Hepatic stellate cell (primary cell): ENCODE measurements at places on chromosomes 2 and 18.

DNA sequence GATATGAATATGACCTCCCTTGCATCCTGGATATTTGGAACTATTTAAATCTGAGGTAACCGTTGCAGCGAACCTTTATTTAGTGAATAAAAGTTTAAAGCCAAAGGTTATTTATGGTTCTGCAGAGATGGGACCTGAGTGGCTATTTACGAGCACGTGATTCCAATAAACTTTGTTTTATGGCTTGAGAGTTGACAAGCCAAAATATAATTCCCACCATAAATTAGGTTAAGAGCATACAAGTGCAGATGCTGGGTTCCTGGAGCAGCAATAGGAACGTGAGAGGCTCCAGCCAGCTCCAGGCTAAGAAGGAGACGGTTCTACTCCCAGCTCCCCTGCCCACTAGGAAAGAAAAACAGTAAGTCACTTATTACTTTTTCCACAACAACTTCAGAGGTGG lies 5.2 kb upstream of the HOXD4 start:
- no peak for DNase-seq

DNA sequence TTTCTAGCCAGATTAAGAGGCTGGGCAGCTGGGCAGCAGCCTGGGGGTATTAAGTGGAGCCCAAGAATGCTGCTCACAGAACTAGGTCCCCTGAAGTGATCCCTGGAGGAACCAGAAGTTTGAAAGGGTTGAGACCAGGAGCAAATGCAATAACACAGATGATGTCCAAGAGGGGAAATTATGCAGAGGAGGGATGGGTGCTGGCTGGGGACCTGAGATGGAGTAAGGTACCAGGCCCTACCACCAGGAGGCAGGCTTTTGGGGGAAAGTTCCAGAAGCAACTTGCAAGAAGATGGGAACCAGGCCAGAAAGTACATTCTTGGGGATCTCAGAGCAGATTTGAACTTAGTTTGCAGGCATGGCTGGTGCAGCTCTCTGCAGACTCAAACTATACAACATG lies 175.1 kb downstream of the NCK2 start:
- peak; percentile 34 for DNase-seq

DNA sequence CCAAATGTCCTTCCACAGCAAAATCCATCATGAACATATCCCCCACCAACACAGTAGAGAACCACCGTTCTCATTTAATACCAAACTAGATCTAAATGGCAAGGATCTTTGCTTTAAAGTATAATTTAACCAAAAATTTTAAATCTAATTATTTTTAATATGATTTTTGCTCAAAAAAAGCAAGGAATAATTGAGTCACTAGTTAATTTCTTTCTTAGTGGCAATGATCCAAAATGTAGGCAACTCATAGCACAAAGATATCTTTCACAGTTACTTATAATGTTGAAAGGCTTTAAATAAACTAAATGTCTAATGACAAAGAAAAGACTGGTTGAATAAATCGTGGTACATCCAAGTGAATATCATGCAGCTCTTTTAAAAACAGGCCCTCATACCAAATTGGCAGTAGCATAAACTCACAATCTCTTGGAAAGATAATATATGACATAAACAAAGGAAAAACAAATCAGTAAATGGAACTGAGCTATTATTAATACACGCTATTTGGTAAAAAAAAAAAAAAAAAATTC lies 20.3 kb downstream of the PTPN2 start:
- DNase-seq: no peak

DNA sequence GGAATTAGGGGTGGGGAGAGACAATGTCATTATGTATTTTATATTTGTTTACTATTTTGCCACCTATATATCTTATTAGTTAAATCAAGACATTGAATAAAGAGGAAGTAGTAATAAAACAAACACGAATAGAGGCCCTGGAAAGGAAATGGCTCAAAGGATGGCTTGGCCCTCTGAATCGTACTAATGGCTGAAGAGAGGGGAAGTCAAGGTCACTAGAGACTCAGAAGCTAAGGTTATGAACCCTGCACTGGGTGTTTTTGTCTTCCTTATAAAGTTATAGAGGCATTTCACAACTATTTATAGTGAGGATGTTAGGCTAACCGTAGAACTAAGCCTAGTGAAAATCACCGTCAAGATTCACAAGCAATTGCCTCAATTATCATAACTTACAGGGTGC lies 685.9 kb downstream of the ARHGAP15 start:
- DNase-seq: no peak

DNA sequence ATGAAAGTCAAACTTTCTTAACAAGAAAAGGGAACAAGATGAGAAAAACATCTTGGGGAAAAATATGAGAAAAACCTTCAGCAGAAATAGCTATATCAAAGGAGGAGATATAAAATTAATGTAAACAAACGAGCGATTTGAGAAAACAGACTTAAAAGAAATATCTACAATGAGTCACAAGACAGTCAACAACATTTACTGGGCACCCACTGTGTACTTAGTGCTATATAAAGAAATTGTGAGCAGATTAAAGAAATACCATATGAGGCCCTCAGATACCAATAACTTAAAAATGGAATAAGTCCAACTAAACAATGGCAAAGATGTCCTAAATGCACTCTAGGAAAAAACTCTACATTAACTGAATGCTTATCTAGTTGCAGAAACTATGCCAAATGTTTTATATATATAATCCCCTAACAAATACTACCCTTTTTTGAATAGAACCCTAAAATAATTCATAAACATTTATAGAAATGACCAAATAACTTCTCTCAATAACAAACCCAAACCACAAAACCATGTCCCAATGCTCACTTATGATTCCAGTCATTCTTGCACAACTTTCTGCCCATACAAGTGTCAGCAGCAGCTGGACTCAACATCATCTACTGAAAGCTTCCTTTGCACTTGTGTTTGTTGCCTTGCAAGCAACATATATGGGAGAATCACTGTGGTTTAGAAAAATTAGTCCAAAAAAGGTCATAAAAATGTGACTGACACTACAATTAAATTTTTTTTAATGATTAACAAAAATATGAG lies 83.5 kb downstream of the COBLL1 start:
- peak; percentile 18 for DNase-seq

- no peak for DNase-seq
Observed at GRCh38 chr2:162967147-162967546, 128.6 kb upstream of the KCNH7 start.

DNA sequence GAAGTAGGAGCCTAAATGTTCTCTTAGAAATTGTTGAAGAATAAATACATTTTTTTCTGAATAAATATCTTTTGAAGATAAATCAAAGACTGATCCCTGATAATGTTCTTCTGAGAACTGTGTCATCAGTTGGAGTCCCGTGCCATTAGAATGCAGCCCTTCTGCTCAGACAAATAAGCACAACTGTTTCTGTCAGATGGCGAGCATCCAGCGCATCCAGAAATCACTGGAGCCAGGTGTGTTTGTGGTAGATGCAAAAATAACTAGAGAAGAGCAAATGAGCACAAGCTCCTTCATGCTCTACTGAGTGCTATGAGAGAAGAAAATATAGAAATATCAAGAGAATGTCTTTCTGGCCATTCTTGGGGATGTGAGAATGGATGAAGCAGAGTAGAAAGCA lies 573.7 kb downstream of the THSD7B start:
- no peak for DNase-seq

GRCh38 chr2:176122052-176122682 lies 352 bp upstream of the HOXD9 start:
- DNase-seq: no peak

DNA sequence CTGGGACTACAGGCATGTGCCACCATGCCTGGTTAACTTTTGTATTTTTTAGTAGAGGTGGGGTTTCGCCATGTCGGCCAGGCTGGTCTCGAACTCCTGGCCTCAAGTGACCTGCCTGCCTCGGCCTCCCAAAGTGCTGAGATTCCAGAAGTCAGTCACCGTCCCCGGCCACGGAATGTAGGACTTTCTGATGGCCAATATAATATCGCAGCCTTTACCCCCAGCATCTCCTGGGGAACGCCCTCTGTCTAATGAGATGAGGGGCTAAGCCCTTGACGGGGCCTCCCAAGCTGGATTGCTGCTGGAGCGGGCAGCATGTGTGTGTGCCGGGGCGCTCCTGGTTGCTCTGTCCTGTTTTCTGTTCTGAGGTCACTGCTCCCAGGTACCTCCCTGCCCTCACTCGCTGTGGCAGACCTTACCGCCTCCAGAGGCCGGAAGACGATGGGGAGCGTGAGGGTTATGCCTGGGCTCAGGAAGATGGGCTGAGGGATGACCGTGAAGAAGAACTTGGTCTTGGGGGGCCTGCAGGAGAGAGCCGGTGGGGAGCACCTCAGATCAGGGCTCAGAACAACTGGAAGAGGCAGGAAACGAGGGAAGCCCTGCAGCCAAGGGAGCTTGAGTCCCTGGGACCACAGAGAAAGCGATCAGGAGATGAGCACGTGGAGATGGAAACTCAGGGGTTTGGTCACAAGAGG lies 9.1 kb downstream of the CFAP65 start:
- no peak for DNase-seq

DNA sequence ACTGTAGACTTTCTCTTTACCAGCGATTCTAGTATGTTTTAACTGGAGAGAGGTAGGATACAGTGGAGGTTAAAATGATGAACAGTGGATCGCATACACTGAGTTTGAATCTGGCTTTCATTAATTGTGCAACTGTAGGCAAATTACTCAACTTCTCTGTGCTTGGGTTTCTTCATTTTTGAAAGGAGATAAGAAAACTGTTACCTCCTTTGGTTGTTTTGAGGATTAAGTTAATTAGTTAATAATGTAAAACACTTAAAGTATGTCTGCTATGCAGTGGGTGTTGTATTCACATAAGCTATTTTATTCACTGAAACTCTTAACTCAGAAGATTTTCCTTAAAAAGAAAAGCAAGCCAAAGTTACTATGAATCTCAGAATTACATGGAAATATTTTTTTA lies 111.8 kb upstream of the CYP20A1 start:
- no peak for DNase-seq

DNA sequence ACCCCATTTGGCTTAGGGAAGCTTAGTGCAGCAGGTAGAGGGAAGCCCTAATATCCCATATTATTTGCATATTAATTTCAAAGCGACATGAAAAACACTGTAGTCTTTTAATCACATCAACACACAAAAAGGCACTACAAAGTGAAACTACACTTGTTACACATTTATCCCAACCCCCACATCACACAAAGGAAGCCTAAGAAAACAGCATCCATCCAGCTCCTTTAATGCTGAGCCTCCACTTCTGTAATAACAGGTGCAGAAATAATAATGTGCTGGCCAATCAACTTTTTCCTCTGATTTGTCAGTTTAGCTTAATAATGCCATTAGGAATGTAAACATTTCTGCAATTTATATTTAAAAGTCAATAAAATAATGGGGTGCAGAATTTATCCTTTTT lies 274.0 kb downstream of the TCF4 start:
- DNase-seq: no peak

- no peak for DNase-seq
Observed at GRCh38 chr2:154911729-154912128, 213.2 kb downstream of the KCNJ3 start.

- DNase-seq: no peak
Observed at GRCh38 chr18:5444847-5445246, 99.0 kb downstream of the EPB41L3 start.

DNA sequence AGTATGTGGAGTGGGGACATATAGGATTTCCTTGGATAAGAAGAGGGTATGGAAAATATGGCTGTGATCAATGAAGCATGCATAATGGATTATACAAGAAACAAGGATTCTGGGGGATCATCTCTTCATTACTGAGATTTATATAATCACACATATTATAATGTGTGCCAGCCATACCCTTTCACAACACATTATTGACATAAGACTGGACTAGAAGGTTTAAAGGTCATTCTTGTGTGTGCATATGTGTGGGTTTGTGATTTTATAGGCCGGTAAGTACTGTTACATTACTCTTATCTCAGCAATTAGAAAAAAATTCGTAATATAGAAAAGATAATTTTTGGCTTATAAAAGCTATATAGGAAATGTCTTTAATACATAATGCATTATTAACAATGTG lies 62.2 kb upstream of the DCC start:
- DNase-seq: no peak

- no peak for DNase-seq
Observed at GRCh38 chr2:217954971-217955740, 47.6 kb downstream of the TNS1 start.

- no peak for DNase-seq
Observed at GRCh38 chr2:163345795-163346573, 389.8 kb downstream of the FIGN start.

DNA sequence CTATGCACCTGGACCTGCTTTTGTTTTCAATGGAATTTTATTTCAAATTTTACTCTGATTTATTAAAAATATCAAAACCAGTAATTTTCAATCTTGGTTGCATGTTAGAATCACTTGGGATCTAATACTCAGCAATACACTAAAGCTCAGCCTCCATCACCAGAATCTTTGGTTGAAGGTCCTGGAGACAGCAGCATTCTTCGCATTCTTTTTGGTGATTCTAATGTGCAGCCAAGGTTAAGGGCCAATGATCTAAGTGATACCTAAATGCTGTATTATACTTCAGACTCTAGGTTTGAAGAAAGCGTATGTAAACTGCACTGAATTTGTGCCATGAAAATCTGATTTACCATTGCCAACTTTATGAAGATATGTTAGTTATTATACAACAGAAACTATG lies 493.1 kb downstream of the XIRP2 start:
- no peak for DNase-seq

GRCh38 chr2:43326101-43326825 lies 99.9 kb upstream of the ZFP36L2 start:
- DNase-seq: no peak

DNA sequence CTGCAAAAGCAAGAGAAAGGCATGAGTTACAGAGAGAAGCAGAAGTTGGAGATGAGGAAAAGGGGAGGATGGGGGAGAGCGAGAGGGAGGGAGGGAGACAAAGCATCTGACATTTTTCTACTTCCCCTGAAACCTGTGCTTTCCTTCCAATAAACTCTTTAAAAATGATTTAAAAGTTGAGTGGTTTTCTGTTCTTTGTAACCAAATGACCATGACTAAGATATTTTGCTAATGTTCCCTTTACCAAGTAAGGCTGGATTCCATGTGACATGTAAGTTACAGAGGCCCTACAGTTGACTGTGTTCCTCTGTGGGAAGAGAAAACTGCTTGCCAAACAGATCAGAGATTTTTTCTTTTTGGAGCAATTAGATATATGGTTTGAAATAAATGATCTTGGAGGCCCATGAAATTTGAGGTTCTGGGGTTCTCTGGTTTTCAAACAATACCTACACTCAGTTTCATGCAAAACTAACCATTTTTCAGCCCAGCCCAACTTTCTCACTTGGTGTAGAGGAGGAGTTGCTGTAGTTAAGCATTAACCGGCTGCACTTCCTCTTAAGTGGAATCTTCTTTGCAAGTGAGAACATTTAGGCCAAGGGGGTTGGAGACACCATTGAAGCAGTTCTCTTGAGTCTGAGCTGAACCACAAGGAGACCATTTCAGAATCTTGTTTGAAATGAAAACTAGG lies 34.5 kb downstream of the INSIG2 start:
- DNase-seq: no peak
